ENCODE measurements at places on chromosomes 5 and 9. TPM values are rescaled to one million over a fixed set of nuclear protein-coding genes. Genes with fewer than 3 reads are reported as not detected.

GRCh38 chr5:131405674-131406073 lies 141.8 kb downstream of the CDC42SE2 start:
- no peak for DNase-seq

DNA sequence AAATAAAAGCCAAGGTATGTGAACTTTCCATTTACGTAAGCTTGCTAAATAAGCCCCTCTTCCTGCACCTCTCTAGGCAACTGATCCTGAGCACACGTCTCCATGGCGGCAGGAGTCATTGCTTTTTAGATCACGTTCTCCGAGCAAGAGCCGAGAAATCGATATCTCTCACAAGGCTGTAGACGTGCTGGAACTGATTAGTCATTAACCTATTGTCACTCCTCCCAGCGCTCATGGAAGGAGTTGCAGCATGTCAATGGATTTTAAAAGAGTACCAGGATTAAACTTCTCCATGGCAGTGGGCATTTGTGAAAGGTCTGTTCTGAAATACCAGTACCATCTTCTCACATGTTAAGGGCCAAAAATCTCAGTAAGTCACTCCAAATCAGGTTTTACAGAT lies 4.7 kb upstream of the ADCY2 start:
- peak; percentile 40 for DNase-seq

DNA sequence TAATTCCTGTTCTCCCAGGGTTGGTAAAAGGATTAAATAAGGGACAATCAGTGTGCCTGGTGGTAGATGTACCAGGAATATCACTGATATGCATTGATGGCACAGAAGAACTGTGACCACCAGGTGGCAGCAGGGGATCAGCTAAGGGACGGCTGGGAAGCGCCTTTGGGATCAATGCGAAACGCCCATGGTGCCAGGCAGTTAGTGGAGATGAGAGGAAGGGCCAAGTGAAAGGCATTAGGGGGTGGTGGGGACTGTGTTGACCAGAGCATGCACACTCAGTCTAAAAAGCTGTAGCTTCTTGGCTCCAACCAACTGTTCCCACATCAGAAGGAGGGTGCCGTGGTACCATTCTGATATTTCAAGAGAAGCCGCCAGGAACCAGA lies 55.6 kb downstream of the ARHGEF37 start:
- peak; percentile 98 for DNase-seq

The PITX1 gene
- total RNA-seq = 40.8 TPM

The CTXN3 gene
- total RNA-seq = not detected

- DNase-seq = no peak
These were observed 61.4 kb downstream of the NXNL2 start for GRCh38 chr9:88596376-88596775.

The LPAR1 gene
- total RNA-seq = 67.9 TPM

The ADAMTSL1 gene
- not detected for total RNA-seq

DNA sequence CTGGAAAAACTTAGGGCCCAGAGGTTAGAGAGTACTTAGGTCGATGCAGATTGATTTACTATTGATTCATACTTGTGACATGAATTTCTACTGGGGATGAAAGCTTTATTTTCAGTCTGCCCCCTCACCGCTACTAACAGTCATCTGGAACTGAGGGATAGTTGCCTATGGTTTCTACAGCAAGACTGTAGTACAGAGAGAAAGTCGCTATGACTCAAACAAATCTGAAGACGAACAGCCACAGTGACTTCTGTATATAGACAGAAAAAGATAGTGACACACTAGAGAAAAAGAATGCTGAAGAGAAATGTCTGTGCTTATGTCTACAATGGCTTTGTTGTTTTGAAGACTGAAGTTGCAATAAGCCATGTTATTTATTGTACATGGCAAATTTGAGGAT lies 17.3 kb downstream of the OR13D1 start:
- no peak for DNase-seq

GRCh38 chr9:93320591-93321219 lies 130.8 kb upstream of the FAM120A start:
- DNase-seq = no peak

The ADAMTS2 gene
- total RNA-seq = not detected

- peak; percentile 78 for DNase-seq
These were observed 243.8 kb downstream of the BNC2 start for GRCh38 chr9:16626577-16627130.

The SCGB3A2 gene
- 0.51 TPM for total RNA-seq

DNA sequence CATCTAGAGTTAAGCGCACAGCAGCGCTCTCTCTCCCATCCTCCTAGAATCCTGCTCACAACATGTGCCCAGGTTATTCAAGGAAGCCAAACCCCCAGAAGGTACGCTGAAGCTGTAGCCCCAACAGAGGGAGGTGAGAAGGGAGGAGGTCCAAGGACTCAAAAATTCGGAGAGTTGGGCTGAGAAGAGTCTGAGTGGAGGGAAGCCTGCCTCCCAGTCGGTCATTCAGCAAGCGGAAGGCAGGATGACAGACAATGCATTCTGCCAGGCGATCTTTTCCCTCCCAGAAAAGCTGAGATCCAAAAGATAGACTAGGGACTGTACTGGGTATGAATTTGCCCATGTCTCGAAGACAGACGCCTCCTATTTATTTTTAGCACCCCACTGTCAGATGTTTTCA lies 189.2 kb downstream of the FRMD3 start:
- no peak for DNase-seq

GRCh38 chr9:113293285-113293878 lies 9.8 kb downstream of the RNF183 start:
- no peak for DNase-seq

- DNase-seq = no peak
These were observed 459.1 kb downstream of the DMAC1 start for GRCh38 chr9:7340451-7340850.

The PFN3 gene
- not detected for total RNA-seq

The GARIN3 gene
- total RNA-seq = not detected

DNA sequence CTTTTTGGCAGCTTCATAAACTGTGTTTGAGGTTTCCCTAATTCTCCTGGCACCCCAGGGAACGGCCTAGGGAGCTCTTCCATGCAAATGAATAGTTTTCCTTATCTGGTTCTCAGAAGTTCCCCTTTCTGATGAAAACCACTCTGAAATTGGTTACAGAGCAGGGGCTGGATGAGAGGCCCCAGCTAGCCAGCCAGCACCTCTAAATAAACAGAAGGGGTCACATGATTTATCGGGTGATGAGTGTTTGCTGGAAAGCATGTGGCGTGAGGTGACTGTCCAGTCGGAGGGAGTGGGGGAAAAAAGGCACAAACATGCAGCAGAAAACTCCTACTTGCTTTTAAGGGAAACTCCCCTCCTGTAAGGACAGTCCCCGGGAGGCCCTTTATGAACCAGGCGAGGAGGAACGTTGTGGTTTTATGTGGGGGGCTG lies 261.2 kb upstream of the ANKRD55 start:
- no peak for DNase-seq

DNA sequence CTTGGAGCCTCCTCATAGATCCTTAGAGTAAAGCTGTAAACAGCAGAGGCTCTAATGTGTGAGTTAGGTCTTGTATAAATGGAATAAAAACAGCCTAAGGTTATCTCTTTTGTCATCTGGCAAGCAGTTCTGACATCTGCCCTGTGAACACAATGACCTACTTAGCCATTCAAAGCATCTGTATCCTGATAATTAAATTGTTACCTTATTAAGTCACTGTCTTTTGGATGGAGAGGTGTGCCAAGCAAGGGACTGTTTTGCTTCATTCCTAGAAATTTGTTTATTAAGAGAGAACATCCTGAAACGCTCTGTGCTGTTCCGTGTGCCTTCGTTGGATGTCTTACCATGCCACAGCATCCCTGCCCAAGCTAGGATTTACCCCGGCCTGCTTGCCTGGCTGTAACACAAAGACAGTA lies 1.5 kb downstream of the LSM11 start:
- DNase-seq = no peak

- DNase-seq = peak; percentile 10
These were observed 10.8 kb downstream of the NSG2 start for GRCh38 chr5:174056064-174056847.

The BTNL3 gene
- not detected for total RNA-seq

- no peak for DNase-seq
These were observed 45.2 kb downstream of the PAX5 start for GRCh38 chr9:36988848-36989247.

The SV2C gene
- total RNA-seq = not detected

GRCh38 chr5:53438486-53439472 lies 41.6 kb upstream of the FST start:
- peak; percentile 79 for DNase-seq

DNA sequence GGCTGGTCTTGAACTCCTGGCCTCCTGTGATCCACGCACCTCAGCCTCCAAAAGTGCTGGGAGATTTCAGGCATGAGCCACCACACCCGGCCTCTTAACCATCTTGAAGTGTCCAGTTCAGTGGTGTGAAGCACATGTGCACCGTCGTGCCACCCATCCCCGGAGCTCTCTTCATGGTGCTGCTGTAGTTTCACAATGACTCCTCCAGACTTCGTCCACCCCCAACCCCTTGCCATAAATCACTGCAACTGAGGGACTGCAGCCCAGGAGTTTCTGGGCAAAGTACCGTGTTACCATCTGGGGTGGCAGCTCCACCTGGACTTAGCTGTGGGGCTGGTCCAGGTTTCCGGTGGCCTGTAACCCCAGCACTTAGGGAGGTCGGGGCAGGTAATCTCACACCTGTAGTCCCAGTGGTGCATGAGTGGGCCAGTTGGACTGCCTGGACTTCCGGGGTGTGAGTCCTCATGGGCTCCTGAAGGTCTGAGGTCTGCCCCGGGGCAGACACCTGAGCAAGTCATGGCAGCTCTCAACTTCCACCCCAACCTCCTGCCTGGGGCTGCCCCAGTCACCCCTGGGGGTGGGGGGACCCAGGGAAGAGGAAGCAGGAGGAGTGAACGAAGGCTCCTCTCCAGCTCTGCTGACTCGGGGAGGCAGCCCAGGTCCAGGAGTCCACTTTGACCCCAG lies 6.6 kb upstream of the N4BP3 start:
- DNase-seq = no peak

The ZNF454 gene
- not detected for total RNA-seq

The NKD2 gene
- 6.7 TPM for total RNA-seq

DNA sequence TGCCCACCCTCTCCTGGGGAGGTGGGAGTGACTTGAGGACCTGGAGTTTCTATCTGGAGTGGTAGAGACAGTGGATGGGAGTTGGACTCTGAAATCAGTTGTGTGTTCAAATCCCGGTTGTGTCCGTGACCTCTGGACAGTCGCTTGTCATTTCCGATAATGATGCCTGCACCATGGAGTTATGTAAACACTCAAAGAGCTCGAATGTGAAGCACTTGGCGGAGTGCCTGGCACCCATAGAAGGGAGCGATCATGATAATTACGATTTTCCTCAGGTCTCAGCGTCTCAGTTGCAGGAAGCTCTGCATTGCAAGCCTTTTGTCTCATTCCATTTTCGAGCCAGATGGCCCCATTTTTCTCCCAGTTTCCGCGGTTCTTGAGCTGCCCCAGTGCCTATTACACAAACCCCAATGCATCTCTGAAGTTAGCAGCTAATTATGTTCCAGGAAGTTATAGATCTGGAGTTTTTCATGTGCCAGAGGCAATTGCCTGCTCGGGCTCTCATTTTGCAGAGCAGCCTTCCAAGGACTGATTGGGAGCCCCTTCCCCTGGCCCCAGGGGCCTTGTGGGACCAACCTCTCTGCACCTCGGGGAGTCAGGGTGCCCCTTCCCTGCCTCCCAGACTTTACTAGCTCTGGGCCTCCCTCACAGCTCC lies 175.5 kb upstream of the MVB12B start:
- DNase-seq = no peak

DNA sequence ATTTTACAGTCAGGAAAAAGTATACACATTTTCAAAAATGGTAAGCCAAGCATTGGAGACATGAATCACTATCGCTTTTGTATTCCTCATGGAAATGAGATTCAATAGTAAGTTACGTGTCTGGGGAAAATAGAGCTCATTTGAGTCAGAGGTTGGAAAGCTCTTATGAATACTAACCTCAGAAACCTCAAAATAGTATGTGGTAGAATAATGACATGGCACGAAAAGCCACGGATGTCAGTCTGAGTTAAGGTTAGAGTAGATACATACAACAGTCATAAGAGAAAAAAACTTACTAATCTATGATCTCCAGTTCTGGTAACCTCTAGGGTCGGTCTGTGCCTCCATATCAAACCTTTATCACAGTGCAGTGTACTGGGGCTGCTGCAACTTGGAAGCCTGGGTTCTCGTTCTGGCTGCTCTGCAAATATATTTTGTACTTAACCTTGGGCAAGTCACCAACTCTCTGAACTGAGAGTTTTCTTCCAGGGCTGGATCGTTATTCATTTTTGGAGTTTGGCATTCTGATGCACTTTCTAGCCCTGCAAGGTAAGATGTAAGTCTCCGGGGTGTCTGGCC lies 31.8 kb downstream of the MAP1B start:
- DNase-seq = peak; percentile 88

The MVB12B gene
- total RNA-seq = 7.2 TPM

The DMRT1 gene
- total RNA-seq = not detected

DNA sequence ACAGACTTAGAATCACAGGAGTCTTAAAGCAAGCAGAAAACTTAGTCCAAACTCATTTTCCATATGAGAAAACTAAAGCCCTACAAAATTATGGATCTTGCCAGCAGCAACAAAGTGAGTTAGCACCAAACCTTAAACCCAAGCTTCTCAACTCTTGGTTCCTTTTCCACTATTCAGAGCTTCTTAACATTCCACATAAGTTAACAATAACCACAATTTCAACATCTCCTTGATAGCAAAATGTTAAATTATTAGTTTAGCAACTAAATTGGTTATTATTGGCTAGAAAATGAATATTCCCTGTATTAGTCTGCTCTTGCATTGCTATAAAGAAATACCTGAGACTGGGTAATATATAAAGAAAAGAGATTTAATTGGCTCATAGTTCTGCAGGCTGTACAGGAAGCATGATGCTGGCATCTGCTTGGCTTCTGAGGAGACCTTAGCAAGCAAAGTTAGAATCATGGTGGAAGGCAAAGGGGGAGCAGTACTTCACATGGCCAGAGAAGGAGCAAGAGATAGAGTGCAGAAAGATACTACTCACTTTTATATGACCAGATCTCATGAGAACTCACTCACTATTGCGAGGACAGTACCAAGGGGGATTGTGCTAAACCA lies 26.2 kb upstream of the ARSB start:
- no peak for DNase-seq

- no peak for DNase-seq
These were observed 237.9 kb downstream of the SLF1 start for GRCh38 chr5:94856257-94856800.

DNA sequence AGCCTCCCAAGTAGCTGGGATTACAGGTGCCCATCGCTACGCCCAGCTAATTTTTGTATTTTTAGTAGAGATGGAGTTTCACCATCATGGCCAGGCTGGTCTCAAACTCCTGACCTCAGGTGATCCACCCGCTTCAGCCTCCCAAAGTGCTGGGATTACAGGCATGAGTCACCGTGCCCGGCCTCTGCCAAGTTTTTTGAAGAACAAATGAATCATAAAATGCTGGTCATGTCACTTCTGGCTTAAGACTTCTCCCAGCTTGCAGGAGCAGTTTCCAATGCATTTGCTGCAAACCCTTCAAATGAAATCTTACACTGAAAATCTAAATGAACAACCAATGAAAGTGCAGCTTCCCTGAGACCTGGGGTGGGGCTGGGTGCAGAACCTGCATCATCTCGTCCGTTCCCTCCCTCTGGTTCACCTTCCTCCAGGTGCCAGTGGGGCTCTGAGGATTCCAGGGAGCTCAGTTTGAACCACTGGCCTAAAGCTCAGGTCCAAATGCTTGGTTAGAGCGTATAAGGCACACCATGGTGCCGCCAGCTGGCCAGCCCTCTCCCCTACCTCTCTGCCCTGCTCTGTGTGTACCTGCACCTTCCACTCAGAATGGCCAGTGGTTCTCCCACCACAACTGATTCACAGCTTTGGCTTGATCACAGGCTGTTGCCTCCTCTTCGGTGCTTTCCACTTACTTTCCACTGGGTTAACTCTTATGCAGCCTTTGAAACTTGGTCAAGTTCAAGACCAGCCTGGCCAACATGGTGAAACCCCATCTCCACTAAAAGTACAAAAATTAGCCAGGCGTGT lies 39.8 kb upstream of the FUBP3 start:
- DNase-seq = peak; percentile 77

The PCDHGB6 gene
- total RNA-seq = 1.8 TPM

The ANKRD31 gene
- 0.26 TPM for total RNA-seq
